Activated T-cell treated with anti-CD3 and anti-CD28 coated beads for 48 hours (primary cell): ENCODE measurements at places on chromosomes 12 and 14.

DNA sequence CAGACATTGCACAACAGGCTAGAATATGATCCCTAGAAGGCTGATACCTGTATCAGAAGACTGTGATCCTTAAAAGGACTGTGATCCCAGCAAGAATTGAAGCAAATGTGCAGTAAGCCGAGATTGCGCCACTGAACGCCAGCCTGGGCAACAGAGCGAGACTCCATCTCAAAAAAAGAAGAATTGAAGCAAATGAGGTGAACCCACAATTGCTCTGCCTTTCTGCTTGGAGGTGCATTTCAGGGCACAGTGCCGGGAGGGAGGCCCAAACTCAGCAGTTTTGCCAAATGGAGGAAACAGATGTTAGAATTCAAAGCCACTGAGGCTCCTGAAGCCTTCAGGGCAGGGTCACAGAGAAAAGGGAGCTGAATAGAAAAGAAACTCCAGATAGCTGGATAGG is 61.1 kb upstream of the COCH start:
- no peak for DNase-seq

GRCh38 chr12:95054206-95054605 is 19.2 kb downstream of the NR2C1 start:
- no peak for DNase-seq

DNA sequence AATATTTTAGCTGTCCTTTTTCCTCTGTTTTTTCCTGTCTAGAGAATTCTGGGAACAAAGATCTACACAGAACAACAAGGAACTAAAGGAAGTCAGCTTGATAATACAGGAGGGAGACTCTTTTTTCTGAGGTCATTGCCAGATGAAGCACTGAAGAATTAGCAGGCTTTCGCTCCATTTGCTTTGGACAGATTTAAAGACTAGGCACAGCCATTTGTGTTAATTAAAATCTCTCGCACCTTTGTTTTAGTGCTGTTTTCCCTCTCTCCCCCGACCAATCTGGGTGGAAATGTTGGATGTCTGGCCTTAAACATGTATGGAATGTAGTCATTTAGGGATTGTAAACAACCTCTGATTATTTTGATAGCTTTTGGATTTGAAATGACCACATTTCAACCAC is 9.6 kb upstream of the GPHN start:
- no peak for DNase-seq

DNA sequence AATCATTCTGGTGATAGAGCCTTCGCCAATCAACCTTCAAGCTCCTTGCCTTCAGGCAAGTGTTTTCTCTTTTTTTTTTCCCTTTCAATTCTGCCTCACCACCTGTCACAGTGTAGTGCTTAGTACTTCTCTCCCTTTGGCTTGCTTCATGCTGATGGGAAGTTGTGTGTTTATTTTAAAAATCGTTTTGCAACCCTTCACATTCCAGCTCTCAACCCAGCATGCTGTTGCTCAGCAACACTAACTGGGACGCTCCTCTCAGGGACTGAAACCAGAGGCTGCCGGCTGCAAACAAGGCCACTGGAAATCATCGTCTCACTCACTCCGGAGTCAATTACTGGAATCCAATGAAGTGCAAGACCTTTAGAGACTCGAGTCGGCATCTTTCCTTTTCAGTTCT is 342.7 kb downstream of the PRKD1 start:
- no peak for DNase-seq

DNA sequence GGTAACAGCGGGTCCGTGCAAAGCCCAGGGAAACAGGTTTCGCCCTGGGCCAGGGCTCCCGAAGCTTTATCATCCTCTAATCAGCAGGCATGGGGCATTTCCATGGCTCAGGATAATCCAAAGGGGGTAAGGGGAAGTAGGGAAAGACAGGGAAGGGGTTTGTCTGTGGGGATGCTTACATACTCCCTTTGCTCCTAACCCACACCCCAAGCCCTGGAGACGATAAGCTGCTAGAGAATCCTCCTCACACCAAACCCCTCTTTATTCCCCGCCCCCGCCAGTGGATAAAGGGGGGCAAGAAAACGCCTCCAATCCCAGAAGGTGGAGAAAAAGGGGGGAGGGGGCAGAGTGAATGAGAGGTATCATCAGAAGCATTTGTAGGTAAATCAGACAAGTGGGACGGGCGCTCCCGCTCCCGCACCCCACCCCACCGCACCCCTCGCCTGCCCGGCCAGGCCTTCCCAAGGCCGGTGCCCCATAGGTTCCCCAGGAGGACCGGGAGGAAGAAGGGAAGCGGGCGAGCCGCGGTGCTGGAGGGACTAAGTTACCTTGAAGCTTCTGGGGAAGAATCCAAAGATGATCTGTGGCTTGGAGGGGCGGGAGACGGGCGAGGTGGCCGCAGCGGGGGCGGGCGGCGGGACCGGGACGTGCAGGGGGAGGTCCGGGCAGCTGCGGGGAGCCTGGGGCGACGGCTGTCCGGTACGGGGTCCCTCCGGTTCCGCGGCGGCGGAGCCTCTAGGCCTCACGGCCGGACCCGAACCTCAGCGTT is 762 bp downstream of the PPP2R5E start:
- DNase-seq, result no peak

DNA sequence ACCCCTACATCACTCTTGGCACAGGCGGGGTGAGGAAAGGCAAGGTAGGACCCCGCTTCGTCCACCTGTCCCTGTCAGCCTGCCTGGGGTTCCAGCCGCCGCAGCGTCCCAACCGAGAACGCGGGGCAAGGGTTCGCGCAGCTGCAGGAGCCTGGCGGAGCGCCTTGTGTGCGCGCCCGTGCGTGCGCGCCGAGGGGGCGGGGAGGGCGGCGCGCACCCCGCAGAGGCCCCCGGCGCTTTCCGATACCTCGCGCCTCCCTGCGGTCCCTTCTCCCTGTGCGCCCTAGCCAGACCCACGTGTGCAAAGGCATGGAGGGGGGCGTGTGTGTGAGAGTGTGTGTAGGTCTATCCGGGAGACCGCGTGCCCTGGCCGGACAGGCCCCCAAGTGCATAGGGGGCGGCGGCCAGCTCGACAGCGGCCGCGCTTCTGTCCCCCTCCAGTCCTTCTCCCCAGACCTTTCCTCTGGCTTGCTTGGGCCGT is 122.4 kb downstream of the TSPAN9 start:
- DNase-seq, result no peak

DNA sequence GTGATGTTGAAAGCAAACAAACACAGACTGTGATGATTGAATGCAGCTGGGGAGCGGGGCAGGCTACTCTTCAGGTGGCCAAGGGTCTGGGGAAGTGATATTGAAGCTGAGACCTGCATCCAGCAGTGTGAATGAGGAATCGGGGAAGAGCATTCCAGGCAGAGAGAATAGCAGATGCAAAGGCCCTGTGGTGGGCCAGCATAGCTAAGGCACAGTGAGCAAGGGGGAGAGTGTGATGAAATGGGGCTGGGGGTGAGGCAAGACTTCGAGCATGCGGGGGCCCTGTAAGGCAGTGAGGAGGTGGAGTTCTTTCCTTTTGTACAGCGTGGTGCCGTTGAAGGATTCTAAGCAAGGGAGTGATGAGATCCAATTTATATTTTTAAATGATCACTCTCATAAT is 77.4 kb downstream of the KCNK13 start:
- DNase-seq, result no peak

GRCh38 chr12:106445959-106446358 is 88.4 kb downstream of the POLR3B start:
- DNase-seq, result no peak

GRCh38 chr12:4250691-4251090 is 22.9 kb upstream of the CCND2 start:
- DNase-seq, result no peak

DNA sequence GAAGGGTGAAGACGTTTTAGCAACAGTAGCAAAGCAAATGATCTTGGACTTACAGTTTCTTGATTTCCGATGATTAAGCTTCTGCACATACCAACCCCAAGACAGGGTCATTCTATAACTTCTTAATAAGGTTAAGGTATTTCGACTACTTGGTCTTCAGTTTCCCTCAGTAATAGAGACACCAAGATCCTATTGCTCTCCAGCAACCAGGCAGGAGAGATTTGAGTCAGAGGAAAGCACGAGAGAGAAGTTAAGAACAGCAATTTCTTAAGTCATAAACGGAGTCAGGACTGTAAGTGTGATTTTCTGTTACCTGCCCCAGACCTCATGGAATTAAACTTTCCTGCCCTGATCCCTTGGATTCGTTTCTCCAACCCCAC is 215.6 kb downstream of the TTC8 start:
- DNase-seq, result no peak

DNA sequence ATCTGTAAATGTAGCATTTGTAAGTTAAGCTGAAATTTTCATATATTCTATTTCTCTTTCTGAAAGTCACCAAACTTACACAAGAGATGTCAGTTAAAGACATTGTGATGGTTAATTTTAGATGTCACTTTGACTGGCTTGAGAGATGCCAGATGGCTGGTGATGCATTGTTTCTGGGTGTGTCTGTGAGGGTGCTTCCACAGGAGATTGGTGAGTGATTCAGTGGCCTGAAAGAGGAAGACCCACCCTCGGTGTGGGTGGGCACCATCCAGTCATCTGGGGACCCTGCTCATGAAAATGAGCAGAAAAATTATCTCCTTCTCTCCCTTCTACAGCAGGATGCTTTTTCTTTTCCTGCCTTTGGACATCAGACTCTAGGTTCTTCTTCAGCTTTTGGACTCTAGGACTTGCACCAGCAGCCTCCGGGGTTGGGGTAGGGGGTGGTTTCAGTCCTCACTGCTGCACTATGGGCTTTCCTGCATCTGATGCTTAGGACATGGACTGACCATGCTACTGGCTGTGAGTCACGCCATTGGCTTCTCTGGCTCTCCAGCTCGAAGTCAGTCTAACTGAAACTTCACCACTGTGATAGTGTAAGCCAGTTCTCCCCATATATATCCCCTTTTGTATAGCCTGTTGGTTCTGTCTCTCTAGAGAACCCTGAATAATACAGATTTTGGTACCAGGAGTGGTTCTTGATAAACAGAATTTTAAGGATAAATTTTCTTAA is 20.9 kb downstream of the PDE6H start:
- DNase-seq, result no peak

DNA sequence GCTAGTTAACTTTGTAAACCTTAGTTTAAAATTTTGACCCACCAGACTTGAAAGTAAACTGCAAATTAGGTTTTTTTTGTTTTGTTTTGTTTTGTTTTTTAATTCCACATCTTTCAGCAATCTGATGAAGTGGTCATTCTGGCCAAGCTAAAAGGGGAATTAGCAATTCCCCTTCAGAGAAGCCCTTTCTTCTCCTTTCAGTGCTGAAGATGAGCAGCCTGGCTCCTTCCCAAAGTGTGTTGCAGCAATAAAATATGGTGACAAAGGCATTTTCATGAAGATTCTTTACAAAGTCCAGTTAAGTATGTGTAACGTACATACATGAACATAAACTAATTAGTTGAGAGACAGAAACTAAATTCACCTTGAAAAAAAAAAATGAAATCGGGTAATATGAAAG is 380.1 kb downstream of the NOVA1 start:
- no peak for DNase-seq

DNA sequence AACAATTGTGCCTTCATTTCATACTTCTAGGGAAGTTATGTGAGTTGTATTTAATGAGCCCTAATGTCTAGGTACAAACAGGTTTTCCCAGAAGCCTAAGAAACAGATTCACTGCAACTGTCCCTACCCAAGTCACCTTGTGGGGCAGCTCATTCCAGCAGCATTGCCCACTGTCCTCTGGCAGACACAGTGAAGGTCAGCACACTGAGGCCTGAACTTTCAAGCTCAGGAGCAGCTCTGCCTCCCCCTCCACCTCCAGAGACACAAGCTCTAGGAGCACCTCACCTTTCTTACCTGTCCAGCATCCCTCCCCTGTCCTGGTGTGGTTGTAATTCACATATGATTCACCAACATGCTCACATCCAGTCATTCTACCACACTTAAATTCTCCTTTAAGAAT is 15.7 kb downstream of the UBE3B start:
- DNase-seq, result no peak

- no peak for DNase-seq
Observed at GRCh38 chr14:22438742-22439141, 150.3 kb downstream of the DAD1 start.

DNA sequence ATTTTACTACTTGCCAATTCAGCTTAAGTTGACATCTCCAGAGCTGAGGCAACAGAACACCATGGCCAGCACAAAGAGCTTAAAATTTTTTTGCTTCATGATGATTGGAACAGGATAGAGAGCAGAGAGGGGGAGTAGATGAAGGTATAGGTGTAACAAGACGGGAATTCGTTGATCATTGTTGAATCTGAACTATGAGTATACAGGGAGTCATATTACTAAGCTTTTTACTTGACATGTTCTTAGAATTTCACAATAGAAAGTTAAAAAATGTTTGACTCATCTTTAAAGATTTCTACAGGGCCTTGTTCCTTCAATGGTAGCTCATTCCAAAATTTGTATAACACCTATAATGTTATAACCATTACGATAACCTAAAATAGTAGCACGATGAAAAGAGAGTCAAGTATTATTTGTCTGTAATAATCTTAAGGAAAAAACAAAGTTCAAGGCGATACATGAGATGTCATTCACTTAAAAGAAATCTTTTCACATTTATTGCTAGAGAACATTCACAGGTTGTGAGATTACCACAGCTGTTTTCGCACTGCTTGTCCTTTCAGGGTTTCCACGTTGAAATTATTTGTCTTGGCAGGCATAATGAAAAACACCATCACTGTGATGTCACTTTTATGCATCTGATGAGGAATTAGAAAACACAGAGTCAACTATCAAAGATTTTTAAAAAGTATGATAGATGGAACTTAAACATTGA is 33.9 kb downstream of the SPX start:
- no peak for DNase-seq

- DNase-seq, result no peak
Observed at GRCh38 chr14:76726551-76726970, 34.7 kb upstream of the VASH1 start.

- DNase-seq, result no peak
Observed at GRCh38 chr14:77478796-77479195, 19.8 kb downstream of the ISM2 start.
